CD4-positive, alpha-beta T cell treated with Interleukin-21 for 1 hour (primary cell): ENCODE measurements at places on chromosomes 1 and 21.

- DNase-seq = no peak
Observed at GRCh38 chr1:248611883-248612414, 14.4 kb upstream of the OR2T10 start.

GRCh38 chr1:91685994-91686393, 185.3 kb downstream of the CDC7 start:
- DNase-seq = no peak

DNA sequence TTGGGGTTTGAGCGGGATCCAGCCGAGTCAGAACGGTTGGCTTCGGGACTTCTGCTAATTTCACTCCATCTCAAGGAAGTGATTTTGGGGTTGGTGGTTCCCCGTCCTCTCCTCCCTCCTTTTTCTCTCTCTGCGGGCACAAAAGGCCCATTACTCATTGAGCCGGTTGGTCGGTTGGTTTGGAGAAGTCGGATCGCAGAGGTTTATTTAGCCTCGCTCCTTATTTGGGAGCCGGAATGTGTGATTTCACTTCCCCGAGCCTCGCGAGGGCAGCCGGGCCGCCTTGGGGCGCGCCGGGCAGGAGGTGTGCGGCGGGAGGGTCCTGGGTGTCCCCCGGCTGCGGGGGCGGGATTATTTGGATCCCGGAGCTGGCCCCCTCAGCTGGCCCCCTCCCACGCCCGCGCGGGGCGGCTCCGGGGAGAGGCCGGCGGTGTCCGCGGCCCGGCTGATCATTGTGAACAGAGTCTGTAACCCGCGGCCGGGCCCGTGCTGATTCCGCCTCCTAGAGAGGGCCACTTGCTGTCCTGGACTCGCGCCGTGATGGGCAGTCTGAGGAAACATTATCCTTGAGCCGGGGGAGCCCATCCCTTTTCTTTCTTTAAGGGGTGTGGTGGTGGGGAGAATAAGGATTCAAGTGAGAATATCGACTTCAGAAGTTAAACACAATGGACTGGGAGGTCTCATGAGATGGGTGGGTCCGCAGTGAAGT, 1.2 kb downstream of the MAPKAPK2 start:
- DNase-seq = peak; percentile 70

DNA sequence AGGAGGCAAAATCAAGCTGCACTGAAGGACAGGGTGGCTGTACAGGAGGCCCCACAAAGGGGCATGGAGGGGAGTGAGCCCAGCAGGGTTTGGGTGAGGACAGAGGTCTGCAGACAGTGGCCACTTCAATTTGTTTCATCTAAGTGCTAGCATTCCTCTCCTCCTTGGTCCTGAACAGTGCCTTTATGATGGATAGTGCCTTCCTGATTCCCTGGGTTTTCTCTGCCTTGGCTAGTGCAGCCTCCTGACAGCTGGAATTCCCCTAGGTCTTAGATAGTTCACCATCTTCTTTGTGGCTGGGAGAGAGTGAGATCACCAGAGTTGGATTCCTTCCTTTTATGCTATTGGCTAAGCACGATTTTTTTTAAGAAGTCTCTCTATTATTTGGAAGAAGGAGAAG, 3.8 kb upstream of the HPCAL4 start:
- DNase-seq = no peak

- no peak for DNase-seq
Observed at GRCh38 chr21:27513825-27514224, 546.9 kb upstream of the ADAMTS5 start.

- no peak for DNase-seq
Observed at GRCh38 chr1:96060621-96061020, 661.0 kb upstream of the PTBP2 start.

GRCh38 chr1:58432851-58433668, 113.5 kb downstream of the OMA1 start:
- DNase-seq = no peak

DNA sequence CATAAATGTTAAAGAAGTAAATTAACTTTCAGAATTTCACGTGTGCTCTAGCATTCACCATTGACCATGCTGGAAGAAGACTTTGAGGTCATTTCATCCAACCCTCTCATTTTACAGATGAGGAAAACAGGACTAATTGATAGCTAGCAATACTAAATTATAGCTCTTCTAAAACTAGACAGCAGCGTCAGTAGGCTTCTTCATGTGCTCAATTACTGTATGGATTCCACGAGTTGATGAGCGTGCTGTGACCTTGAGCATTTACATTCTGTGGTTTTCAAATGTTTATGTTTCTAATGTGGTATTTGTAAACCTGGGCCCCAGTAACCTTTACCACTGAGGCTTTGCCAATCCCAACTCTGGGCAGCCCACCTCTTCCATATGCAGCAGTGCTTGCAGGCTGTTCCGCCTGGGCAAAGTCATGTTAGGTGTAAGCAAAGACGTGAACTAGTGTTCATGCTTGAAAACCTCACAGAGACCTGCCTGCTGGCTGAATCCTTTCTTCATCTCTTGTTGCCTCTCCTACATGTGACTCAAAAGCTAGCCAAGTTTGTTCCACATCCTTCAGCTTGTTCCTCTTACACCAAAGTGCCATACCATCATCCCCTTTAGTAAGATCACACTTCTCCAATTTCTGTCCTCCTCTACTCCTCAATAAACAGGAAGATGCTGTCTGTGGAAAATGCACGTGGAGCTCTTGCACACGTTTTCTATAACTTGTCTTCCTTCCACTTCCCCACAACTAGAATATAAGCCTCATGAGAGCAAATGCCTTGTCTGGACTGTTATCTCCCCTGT, 17.2 kb downstream of the KCNJ15 start:
- DNase-seq = peak; percentile 13

GRCh38 chr1:6785318-6785727, at the start of gene CAMTA1:
Gene CAMTA1, plus strand, starts transcription at chr1:6785454. Its CDS starts 77 bp downstream, at chr1:6785531.
- DNase-seq = no peak

- DNase-seq = peak; percentile 53
Observed at GRCh38 chr1:155127105-155127966, at the start of gene EFNA1. Gene EFNA1, plus strand, starts transcription at chr1:155127876. Its CDS starts 102 bp downstream, at chr1:155127978.

GRCh38 chr1:212269306-212269705, 15.9 kb upstream of the PPP2R5A start:
- DNase-seq = no peak

- no peak for DNase-seq
Observed at GRCh38 chr1:57506941-57507340, 83.1 kb upstream of the DAB1 start.

GRCh38 chr1:66332548-66332901, 201.4 kb upstream of the SGIP1 start:
- DNase-seq = no peak

- DNase-seq = no peak
Observed at GRCh38 chr1:167107456-167107855, 13.6 kb downstream of the STYXL2 start.

GRCh38 chr1:20496241-20496661, 10.2 kb upstream of the CAMK2N1 start:
- no peak for DNase-seq

DNA sequence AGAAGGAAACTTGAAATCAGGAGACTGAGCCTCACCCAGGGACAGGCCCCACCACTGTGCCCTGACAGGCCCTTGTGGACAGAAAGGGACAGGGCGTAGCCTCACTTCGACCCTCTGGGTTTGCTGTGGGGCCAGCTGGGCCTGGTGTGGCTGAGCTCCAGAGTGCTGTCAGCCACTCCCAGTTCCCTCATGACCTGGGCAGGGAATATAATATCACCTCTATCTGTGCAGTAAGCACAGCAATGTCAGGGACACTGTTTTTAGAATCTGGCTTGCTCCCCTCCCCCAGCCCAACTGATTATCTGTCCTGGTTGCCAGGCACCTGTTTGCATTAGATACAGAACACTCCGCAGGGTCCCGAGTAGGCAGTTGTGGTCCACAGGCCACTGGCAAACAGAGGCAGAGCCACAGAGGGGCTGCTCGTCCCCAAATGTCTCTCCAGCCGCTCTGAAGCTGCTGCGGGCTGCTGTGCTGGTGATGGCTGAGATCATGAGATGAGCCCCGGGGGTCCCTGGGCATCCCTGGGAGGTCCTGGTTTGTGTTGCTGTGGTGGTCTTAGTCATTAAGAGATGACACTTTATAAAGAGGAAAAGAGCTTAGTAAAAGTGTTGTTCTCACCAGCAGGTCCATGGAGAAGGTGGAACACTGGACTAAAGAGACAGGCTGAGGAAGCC, 51.6 kb downstream of the ETS2 start:
- DNase-seq = no peak

GRCh38 chr1:236604905-236605806, 840 bp upstream of the HEATR1 start:
- no peak for DNase-seq

- no peak for DNase-seq
Observed at GRCh38 chr1:184620469-184620868, 134.2 kb downstream of the EDEM3 start.

DNA sequence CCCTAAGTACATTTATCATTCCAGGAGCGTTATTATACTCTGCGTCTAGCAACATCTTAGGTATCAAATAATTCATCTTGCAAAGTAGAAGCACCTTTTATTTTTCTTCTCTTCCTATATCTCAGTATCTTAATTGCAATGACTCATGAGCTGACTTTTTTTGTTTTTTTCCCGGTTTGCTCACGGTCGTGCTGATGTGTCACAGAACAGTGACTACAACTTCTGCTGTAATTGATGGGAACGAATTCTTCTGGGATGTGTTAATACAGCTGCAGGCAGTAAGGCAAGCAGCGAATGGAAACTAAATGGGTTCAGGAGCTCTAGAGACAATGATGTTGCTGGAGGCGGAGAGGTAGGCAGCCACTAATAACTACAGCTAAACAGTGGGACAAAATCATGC, 89.8 kb upstream of the TMPRSS15 start:
- DNase-seq = no peak

- no peak for DNase-seq
Observed at GRCh38 chr21:46195595-46196195, 11.4 kb upstream of the SPATC1L start.

DNA sequence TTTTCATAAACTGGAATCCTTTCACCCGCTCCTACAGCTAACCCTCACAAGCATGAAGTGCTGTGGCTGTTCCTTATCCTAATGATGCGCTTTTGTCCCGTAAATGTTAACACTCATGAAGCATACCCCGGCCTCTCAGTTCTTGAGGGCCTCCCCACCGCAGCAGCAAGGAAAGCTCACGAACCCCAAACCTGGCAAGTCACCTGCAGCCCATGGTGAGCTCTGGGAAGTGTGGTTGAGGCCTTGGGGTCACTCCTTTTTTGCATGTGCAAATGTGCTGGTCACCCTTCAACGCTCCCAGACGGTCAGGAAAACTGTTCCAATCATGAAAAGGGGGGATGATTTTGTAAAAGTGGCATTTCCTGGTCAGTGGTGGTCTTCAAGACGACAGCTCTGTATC, 124.6 kb downstream of the PRDM2 start:
- DNase-seq = no peak

GRCh38 chr1:62467092-62467491, 30.2 kb downstream of the USP1 start:
- DNase-seq = no peak

DNA sequence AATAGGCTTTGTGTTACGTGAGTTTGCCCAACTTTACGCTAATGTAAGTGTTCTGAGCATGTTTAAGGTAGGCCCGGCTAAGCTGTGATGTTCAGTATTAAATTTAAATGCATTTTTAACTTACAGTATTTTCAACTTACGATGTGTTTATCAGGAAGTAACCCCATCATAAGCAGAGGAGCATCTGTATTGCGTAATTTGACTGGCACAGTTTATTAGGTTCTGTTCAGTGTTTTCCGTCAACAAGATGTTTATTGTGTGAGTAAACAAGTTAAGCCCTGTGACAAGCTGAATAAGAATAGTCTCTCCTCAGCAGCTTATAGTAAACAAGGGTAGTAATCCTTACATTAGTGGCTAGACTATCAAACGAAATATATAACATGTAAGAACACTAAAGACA, 27.2 kb upstream of the SHISA4 start:
- no peak for DNase-seq

DNA sequence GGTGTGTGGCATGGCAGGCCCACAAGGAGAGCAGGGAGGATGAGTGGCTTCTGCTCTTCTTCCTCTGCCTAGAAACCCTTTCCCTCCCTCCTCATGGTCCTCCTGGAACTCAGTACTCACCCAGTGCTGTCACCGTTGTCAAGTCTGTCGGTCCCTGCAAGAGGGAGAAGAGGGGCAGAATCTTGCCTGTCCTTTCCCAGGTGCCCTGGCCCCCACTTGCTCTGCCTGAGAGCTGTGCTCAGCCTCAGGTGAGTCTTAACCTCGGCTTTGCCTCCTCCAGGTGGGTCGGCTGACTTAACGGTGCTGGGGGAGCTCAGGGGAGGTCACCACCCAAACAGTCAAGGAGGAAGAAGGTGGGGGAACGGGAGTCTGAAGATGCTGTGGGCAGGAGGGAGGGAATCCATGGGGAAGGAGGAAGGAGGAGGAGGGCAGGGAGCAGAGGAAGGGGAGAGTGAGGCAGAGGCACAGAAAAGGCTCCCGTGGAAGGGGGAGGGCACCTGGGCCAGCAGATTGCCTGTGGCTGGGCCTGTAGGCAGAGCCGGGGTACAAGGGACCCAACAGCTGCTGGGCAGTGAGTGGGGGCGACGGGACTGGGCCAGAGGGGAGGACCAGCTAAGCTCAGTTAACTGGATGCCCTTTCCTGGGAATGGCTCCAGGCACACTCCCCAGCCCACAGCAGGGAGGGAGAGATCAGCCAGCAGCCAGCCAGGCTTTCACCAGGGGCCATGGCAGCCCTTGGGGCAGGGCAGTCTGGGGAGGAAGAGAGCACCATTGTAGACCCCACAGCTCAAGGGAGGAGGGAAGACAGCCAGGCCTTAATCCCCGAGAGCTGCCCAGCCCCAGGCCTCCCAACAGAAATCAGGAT, 26.3 kb downstream of the CTNNBIP1 start:
- DNase-seq = no peak

GRCh38 chr1:160116283-160117147, 956 bp downstream of the ATP1A2 start:
- DNase-seq = no peak

DNA sequence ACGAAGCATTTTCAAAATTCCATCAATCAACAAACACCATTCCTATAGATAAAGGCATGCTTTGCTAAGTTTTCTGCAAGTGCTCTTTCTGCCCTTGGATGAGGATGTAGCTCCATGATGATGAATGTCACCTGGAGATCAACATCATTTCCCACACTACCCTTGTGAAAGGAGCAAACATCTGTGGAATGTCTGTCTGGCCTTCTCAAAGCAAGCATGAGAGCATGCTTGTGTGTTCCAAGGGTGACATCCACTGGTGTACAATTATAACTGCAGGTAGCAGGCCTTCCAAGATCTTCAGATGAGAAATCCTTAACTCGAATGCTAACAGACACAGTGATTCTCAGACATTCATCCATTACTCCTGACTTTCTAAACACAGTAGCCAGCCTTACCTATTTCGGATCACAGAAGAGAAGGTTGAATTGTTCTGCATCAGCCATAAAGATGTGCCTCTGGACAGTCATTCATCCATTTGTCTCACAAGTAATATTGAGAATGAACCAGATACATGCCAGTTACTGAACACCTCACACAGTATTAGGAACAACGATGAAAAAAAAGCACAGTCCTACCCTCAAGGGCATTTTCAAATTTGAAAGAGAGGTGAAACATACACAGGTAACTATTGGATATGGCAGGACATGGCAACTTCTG, 162.4 kb downstream of the TPR start:
- peak; percentile 25 for DNase-seq

- no peak for DNase-seq
Observed at GRCh38 chr1:111989531-111990025, at the start of gene KCND3. Gene KCND3, minus strand, starts transcription at chr1:111989668.

GRCh38 chr1:218262259-218262658, 22.8 kb upstream of the RRP15 start:
- DNase-seq = no peak

GRCh38 chr1:69737527-69738185, 169.9 kb downstream of the LRRC7 start:
- DNase-seq = peak; percentile 23

- DNase-seq = no peak
Observed at GRCh38 chr1:156601892-156602291, 613 bp upstream of the GPATCH4 start.

GRCh38 chr21:15272591-15272990, 207.8 kb upstream of the NRIP1 start:
- DNase-seq = no peak
